ENCODE measurements at places on chromosomes 5 and 9.

- DNase-seq, result no peak
These were observed 1.2 kb upstream of the SMARCA2 start for GRCh38 chr9:2013743-2014475.

- DNase-seq, result no peak
These were observed 183.7 kb downstream of the GLIS3 start for GRCh38 chr9:4116071-4116581.

GRCh38 chr9:108257382-108257781 lies 598.4 kb downstream of the ACTL7B start:
- no peak for DNase-seq

DNA sequence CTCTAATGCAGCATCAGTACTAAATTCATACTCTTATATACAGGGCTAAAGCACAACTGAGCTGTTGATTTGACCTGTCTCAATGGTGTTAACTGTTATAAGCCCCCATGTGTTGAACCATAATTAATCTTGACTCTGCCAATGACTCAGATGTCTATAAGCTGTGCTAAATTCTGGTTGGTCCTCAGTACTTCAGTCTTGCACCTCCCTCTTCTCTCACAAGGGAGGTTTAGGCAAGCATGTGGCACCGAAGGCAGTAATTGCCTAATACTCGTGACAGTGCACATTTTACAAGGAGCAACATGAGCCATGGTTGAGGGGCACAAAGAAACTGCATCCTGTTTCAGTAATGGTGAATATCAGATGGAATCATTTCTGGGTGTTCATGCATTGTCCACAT lies 255.9 kb downstream of the TRPM3 start:
- no peak for DNase-seq

DNA sequence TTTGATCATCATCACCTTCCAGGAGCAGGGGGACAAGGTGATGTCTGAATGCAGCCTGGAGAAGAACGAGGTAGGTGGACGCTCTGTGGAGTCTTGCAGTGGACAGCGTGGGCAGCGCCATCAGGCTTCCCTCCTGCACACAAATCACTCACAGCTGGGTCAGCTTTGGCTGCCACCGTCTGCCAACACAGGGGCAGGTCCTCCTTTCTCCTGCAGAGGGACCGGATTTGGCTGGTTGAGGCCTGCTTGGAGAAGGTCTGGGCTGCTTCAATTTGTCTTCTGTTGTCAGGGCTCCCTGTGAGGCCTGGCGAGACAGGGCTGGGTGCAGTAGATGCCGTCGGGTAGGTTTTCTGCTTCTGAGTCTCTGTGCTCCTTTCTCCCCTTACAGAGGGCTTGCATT lies 180.6 kb downstream of the CACNA1B start:
- DNase-seq, result no peak

GRCh38 chr9:12739014-12739652 lies 35.7 kb upstream of the LURAP1L start:
- DNase-seq, result no peak

- DNase-seq, result no peak
These were observed 290.6 kb downstream of the MARCHF11 start for GRCh38 chr5:15889001-15889400.

- no peak for DNase-seq
These were observed 9.9 kb upstream of the B4GALT1 start for GRCh38 chr9:33177086-33177485.

- no peak for DNase-seq
These were observed 6.4 kb downstream of the PHF24 start for GRCh38 chr9:34964458-34964857.

DNA sequence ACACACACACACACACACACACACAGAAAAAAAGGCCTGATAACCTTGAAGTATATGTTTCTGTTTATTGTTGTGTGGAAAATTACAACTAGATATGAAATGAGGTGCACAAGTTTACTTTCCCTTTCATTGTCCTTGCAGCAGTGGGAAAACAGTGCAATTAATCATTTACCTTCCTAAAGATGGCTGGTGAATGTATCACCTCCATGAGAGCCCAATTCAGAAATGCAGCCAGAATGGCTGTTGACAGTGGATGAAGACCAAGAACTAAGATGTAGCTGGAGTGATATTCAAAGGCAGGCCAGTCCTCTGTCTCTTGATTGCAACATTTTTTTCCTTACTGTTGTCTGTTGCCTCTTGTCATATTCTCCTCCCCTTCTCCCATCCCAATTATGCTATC lies 49.6 kb upstream of the EIF4EBP3 start:
- no peak for DNase-seq

GRCh38 chr5:149907828-149908227 lies 36.8 kb downstream of the PDE6A start:
- DNase-seq, result no peak

GRCh38 chr9:3733039-3733408 lies 207.2 kb upstream of the RFX3 start:
- DNase-seq, result no peak

GRCh38 chr9:135253305-135254004 lies 166.0 kb downstream of the OLFM1 start:
- no peak for DNase-seq

DNA sequence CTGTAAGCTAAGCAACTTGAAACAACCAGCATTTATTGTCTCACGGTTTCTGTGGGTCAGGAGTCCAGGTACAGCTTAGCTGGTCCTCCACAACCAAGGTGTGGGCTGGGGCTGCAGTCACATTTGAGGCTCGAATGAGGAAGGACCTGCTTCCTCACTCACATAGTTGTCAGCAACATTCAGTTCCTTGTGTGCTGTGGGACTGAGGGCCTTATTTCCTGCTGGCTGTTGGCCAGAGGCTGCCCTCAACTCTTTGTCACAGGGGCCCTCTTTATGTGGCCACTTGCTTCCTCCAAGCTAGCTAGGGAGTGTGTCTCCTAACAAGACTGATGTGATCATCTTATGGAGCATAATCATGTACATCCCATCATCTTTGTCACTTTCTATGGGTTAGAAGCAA lies 29.2 kb upstream of the SEMA4D start:
- no peak for DNase-seq

- DNase-seq, result no peak
These were observed 80.3 kb downstream of the FGF1 start for GRCh38 chr5:142605611-142606010.

DNA sequence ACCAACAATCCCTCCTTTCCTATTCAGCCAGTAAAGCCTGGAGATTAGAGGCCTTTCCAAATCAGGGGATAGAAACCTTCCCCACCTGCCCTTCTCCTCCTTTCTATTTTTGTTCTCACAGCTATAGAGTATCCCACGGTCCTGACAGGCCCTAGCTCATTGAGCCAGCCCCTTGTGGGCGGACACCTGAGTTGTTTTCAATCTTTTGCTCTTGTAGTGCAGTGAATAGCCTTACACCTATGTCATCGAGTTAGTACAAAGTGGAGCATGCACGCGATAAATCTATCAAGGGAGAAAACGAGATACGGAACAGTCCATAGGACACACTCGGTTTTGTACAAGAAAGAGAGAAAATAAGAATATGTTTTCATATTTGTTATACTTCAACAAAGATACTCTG lies 77.2 kb downstream of the TSPAN17 start:
- DNase-seq, result no peak

- DNase-seq, result no peak
These were observed 2.6 kb downstream of the CARD9 start for GRCh38 chr9:136370687-136371532.

GRCh38 chr9:130288926-130289690 lies 23.5 kb downstream of the HMCN2 start:
- DNase-seq, result no peak

DNA sequence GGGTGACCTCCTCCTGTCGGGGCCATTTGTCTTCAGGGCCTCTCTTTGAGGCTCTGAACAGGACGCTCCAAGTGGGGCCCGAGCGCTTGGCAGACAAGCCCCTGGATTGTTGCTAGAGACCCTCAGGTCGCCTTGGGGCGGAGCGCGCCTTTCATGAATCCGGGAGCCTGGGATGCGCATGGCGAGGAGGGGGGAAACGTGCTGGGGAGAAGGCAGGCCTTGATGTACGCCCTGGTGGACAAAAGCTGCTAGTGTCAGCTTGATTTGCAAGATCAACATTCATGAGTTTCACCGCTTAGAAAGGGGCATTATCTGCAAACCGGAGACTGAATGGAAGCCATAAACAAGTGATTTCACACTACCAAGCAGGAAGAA lies 226.3 kb downstream of the SMARCA2 start:
- DNase-seq, result no peak

- DNase-seq, result no peak
These were observed 590.4 kb upstream of the WWC1 start for GRCh38 chr5:167701051-167701450.

DNA sequence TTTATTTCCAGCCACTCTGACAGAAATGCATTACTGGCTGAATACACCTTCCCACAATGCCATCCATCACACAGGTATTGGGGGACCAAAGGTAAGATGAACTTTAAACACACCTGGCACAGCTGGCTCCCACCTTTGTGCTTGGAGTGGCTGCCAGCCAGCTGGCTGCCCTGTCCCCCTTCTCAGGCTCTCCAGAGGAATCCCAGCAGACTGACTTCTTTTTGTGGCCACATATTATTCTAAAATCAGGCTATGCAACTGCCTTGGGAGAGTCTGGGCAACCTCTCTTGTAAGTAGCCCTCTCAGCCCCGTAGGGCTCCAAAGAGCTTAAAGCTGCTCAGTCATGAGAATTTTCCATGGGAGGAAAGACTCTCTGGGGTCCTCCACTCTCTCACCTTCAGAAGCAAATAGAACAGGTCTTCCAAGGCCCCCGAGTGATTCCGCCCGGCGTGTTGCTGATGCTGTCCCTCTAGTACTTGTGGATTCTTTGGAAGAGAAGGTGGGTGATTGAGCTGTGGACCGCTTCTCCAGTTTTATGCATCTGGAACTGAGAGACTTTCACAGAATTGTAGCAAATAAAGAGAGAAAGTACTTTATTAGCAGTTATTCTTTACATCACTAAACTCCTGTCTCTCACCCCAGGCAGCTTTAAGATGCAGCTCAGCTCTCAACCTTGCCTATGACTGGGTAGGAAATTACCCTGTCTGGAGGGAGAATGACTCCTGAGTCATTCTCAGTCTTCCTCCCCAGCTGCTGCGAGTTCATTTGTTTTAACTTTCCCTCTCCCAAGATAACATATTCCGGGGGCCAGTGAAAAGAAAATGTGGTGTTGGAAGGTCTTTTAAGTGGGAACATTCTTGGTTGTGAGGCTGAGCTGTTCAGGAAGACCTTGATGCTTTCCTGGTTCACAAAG lies 159.4 kb upstream of the PITX1 start:
- no peak for DNase-seq

- no peak for DNase-seq
These were observed 2.9 kb downstream of the ARSK start for GRCh38 chr5:95557841-95558240.

DNA sequence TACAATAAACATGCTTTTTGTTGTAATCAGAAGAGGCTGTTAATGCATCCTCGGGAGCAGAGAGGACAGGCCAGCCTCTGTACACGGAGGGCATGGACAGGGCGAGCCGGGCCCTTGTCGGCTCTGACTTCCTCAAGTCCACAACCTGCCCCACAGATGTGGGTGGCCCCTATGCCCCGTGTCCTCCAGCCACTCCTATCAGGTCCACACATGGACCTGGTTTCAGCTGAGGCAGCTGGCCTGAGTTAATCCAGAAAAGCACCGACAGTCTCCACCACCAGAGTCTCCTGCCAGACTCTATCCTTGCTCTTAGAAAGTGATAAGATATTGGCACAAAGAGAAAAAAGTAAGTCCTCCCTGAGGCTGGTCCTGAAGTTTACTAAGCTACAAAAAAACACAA lies 52.4 kb upstream of the PHYKPL start:
- no peak for DNase-seq

DNA sequence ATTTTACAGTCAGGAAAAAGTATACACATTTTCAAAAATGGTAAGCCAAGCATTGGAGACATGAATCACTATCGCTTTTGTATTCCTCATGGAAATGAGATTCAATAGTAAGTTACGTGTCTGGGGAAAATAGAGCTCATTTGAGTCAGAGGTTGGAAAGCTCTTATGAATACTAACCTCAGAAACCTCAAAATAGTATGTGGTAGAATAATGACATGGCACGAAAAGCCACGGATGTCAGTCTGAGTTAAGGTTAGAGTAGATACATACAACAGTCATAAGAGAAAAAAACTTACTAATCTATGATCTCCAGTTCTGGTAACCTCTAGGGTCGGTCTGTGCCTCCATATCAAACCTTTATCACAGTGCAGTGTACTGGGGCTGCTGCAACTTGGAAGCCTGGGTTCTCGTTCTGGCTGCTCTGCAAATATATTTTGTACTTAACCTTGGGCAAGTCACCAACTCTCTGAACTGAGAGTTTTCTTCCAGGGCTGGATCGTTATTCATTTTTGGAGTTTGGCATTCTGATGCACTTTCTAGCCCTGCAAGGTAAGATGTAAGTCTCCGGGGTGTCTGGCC lies 31.8 kb downstream of the MAP1B start:
- DNase-seq, result no peak

DNA sequence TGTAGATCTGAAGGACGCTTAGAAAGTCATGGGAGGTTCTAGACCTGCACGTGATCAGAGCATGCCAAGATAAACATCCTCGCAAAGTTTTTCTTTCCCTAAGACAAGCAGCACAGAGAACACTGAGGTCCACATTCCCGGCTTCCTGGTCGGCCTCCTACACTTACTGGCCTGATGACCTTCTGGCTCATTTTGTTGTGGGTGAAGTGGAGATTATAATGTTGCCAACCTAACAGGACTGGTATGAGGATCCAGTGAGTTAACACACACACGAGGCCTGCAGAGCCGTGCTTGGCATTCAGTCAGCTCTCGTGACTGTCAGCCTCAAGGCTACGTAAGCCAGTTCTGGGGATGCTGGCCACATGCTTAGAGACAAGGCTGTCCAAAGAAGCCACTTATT lies 186.0 kb downstream of the TENT4A start:
- no peak for DNase-seq

DNA sequence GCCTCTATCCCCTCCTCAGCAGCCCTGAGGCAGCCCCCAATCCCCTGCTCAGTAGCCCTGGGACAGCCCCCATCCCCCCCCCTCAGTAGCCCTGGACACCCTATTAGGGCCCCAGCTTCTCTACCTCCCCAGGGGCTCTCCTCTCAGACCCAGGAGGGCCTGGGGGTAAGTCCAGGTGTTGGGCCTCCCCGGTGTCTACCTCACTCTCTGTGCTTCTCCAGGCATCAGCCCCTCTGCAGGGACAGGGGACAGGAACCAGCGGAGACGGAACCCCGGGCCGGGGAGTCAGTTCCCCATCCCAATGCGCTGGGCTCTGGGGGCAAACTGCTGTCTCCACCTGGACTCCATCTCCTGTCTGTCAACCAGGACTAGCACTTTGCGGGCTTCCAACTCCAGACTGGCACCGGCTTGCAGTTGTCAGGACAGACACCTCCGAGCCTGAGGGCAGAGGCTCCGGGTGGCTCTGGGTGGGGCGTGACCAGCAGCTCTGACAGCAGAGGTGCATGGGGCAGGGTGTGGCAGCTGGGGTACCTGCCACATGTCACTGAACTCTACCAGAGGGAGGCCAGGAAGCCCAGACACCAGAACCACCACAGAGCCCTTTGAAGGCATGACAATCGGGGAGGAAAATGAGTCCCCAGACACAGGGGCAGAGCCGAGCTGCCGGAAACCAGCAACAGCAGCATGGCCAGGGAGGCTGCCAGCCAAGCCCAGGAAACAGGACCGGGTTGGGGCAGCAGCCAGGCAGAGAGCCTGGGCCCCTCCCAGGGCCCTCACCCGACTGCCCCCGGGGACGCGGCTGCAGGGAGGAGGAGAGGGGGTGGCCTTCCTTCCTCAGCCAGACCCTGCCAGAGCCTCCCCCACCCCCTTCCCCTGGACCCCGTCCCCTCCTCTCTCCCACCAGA lies 17.7 kb upstream of the UBAC1 start:
- no peak for DNase-seq
